ENCODE measurements at places on chromosomes 7 and 10. TPM values are rescaled to one million over a fixed set of nuclear protein-coding genes. Genes with fewer than 3 reads are reported as not detected.

EFCAB10 gene
- 1.5 TPM for polyA plus RNA-seq

TMEM130 gene
- 4.9 TPM for polyA plus RNA-seq

SPDYE16 gene
- 4.4 TPM for polyA plus RNA-seq

ODAD2 gene
- 1.0 TPM for polyA plus RNA-seq

PITX3 gene
- polyA plus RNA-seq = 11.6 TPM

SKAP2 gene
- 15.2 TPM for polyA plus RNA-seq

ZC3HAV1L gene
- 18.0 TPM for polyA plus RNA-seq

KAZALD1 gene
- polyA plus RNA-seq = 32.3 TPM

EGFR gene
- polyA plus RNA-seq = 29.8 TPM

TAS2R40 gene
- not detected for polyA plus RNA-seq

SAMD9 gene
- polyA plus RNA-seq = 3.3 TPM

PTEN gene
- 59.1 TPM for polyA plus RNA-seq

SPDYE2 gene
- 8.2 TPM for polyA plus RNA-seq

Measured in muscle of back (tissue), 13 donors.